ENCODE measurements at places on chromosomes 2 and 18.

DNA sequence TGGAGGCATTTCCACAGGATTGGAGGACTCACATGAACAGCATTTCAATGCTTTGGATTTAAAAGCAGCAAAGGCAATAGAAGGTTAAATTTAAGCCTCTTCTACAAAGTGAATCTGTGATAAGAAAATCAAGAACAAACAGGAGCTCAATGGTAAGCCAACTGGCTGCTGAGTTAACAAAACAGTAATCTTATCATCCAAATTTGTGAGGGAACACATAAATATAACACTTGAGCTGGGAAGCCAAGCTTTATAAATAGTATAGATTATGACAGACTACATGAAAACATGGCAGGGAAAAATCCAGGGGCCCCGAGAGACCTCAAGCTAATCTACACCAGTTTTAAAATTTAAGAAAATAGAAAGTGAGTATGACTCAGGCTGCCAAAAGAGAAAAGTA is 108.5 kb upstream of the PGAP1 start:
- no peak for DNase-seq

DNA sequence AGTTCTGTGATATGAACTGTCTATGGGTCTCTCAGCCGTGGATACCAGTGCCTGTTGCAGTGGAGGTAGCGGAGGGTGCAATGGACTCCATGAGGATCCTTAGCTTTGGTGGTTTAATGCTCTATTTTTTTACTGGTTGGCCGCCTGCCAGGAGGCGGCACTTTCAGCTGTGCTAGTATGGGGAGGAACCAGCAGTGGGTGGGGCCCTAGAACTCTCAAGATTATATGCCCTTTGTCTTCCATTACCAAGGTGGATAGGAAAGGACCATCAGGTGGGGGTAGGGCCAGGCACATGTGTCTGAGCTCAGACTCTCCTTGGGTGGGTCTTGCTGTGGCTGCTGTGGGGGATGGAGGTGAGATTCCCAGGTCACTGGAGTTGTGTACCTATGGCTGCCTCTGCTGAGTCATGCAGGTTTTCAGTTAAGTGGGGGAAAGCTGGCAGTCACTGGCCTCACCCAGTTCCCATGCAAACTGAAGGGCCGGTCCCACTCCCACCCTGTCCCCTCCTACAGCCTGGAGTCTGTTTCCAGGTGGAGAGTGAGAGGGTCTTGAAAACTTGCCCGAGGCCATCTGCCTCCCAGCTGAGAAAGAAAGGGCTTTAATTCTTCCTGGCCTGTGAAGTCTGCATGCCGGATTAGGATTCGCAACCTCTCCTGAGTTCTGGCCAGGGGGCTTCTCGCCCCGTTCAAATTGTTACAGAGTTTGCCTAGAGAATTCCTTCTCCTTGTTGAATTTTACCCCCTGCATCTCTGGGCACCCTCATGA is 14.5 kb downstream of the KCNS3 start:
- no peak for DNase-seq

GRCh38 chr2:48369971-48370370 is 160.0 kb upstream of the STON1 start:
- DNase-seq: no peak

- no peak for DNase-seq
These were observed 57.0 kb downstream of the CCDC150 start for GRCh38 chr2:196696423-196697079.

DNA sequence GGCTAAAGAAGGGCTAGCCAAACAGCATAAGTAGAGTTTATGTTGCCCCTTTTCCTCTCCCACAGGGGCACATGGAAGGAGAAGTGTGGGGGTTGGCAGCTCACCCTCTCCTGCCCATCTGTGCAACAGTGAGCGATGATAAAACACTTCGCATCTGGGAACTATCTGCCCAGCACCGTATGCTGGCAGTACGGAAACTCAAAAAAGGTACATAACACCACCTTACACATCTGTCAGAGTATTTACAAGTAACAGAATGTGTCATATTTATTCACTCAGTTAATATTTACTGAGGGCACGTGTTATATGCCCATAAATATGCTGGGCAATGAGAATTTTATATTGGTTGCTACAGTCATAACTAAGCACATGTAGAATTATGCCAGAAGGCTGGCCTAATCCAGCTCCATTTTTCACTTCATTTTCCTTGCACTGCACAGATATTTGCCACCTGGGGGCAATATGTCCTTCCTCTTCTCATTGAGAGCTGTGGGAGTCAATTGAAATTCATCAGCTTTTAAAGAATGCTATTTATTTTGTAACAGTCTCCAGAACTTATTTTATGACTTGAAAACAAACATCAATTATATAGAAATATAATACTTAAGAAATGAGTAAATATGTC is 150.6 kb downstream of the RTN4 start:
- DNase-seq: no peak

GRCh38 chr2:185306119-185306518 is 432.5 kb upstream of the FSIP2 start:
- no peak for DNase-seq

- no peak for DNase-seq
These were observed 22.4 kb downstream of the TEX51 start for GRCh38 chr2:126921066-126921465.

DNA sequence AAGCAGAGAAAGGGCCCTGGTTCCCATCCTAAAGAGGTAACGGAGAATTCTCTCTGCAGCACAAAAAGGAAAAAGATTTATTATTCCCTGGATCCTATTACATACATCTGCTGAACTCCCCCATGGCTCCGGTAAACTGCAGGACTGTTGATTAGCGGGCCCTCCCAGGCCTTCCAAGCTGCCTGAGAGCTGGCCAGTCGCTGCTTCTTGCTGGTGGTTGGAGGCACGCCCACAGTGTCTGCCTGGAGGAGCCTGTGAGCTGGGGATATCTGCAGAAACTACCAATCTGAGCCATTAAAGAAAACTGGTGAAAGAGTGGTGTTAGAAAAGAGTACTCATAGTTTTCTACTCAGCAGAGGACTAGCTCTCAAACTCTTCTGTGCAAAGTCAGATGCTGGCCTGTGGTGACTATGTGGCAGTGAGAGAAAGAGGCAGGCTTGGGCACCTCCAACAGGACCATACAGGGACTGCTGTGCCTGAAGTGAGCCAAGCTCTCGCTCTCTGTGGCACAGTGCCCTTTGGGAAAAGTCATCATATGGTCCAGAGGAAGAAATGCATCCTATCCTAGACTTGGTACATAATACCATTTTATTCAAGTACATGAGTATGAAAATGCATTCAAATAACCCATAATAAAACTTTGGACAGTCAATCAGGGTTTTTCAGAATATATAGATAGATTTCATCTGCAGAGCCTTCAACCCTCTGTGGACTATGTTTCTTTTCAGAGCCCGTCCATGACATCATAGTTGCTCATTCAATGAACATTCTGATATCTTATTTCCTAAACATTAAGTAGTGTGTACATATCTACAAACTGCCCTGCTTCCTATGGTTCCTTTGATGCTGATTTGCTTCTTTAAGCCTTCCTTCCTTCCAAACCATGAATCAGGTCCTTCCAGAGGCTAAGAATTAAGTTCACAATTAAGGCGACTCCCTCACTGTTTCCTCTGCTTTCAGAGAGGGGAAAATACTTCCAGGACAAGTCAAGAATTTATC is 242.0 kb upstream of the LYPD1 start:
- DNase-seq: peak; percentile 37
